A549 treated with CORT108297 at 1 μM for 4 hours (cell line): ENCODE measurements at places on chromosomes 11 and 22. TPM values are rescaled to one million over a fixed set of nuclear protein-coding genes. Genes with fewer than 3 reads are reported as not detected.

The RANGAP1 gene
- 79.0 to 106 TPM (median 99.5 TPM) in 5 replicates for total RNA-seq

The LAMTOR1 gene
- total RNA-seq: 113 to 163 TPM (median 144 TPM) in 5 replicates

The SCN4B gene
- total RNA-seq: 0.03 to 0.08 TPM (median 0.07 TPM) in 5 replicates

The KRTAP5-2 gene
- total RNA-seq: not detected in 5 replicates

The SMTNL1 gene
- not detected in 5 replicates for total RNA-seq

The HSCB gene
- total RNA-seq: 10.7 to 14.9 TPM (median 12.4 TPM) in 5 replicates

The GLB1L3 gene
- total RNA-seq: not detected in 5 replicates

The ARAP1 gene
- total RNA-seq: 24.7 to 33.5 TPM (median 31.4 TPM) in 5 replicates

The PGA5 gene
- total RNA-seq: not detected in 5 replicates

The GGT5 gene
- 1.8 to 3.1 TPM (median 2.5 TPM) in 5 replicates for total RNA-seq

The LUZP2 gene
- not detected in 5 replicates for total RNA-seq

The SSRP1 gene
- 211 to 261 TPM (median 224 TPM) in 5 replicates for total RNA-seq

The GLB1L2 gene
- 1.9 to 2.4 TPM (median 2.2 TPM) in 5 replicates for total RNA-seq

The ALX4 gene
- 3.8 to 5.7 TPM (median 5.2 TPM) in 5 replicates for total RNA-seq

The MMP8 gene
- not detected in 5 replicates for total RNA-seq

The PRR33 gene
- total RNA-seq: not detected in 5 replicates

The IGSF9B gene
- total RNA-seq: 0.54 to 1.7 TPM (median 1.1 TPM) in 5 replicates

The RASSF7 gene
- 35.3 to 47.8 TPM (median 43.4 TPM) in 5 replicates for total RNA-seq

The NNMT gene
- 216 to 289 TPM (median 270 TPM) in 5 replicates for total RNA-seq

The ARHGAP42 gene
- total RNA-seq: 4.8 to 8.0 TPM (median 5.6 TPM) in 5 replicates

The TNNI2 gene
- 0.25 TPM in 1 of 5 replicates, not detected in the others for total RNA-seq

The MRGPRX3 gene
- total RNA-seq: 0.06 to 0.09 TPM in 2 of 5 replicates, not detected in the others

The EHF gene
- 0.58 to 0.81 TPM (median 0.69 TPM) in 5 replicates for total RNA-seq

The GALNT18 gene
- total RNA-seq: 19.1 to 22.2 TPM (median 19.7 TPM) in 5 replicates

The TMPRSS4 gene
- total RNA-seq: not detected in 5 replicates
